ENCODE measurements at places on chromosomes 3 and 15.

DNA sequence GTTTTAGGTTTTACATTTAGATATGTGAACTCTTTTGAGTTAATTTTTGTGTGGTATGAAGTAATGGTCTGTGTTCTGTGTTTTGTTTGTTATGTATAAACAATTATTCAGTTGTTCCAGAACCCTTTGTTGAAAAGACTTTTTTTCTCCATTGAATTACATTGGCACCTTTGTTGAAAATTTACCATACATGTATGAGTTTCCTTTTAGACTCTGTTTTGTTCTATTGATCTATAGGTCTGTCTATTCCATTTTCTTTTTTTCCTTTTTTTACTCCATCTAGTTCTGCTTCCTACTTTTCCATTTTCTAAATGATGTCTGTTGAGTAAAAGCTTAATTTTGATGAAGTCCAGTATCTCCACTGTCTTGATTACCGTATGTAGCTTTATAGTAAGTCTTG is 31.4 kb downstream of the ARIH2 start:
- DNase-seq = no peak

DNA sequence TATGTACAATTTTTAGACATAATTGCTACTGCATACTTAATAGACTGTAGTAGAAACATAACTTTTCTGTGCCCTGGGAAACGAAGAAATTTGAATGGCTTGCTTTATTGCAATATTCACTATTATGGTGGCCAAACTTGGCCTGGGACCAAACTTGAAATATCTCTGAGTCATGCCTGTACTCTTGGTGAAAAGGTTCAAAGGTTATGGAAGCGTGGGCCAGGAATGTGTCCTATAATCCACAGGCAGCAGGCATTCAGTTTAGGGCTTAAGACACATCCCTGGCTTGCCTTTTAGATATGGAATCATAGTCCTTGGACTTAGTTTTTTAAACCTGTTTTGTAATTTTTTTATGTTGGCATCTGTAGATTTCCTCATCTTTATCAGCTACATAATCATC is 124.3 kb downstream of the LRIG1 start:
- DNase-seq = peak; percentile 49

- no peak for DNase-seq
Observed at GRCh38 chr3:32592011-32592410, 21.4 kb upstream of the DYNC1LI1 start.

DNA sequence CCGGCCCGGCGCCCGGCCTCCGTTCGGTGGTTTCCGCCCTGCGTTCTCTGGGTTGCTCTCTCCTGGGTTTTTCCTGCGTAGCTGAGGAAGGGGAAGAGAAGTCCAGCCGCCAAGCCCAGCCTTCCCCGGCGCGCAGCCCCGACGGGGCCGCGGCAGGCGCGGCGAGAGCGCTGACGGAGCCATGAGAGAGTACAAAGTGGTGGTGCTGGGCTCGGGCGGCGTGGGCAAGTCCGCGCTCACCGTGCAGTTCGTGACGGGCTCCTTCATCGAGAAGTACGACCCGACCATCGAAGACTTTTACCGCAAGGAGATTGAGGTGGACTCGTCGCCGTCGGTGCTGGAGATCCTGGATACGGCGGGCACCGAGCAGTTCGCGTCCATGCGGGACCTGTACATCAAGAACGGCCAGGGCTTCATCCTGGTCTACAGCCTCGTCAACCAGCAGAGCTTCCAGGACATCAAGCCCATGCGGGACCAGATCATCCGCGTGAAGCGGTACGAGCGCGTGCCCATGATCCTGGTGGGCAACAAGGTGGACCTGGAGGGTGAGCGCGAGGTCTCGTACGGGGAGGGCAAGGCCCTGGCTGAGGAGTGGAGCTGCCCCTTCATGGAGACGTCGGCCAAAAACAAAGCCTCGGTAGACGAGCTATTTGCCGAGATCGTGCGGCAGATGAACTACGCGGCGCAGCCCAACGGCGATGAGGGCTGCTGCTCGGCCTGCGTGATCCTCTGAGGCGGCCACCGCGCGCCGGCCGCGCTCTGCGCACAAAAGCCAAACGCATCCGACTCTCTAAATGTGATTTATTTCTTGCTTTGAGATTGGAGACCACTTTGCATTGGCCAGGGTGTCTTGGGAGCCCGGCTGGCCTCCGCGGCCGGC is 727 bp downstream of the RAP2B start:
- no peak for DNase-seq

GRCh38 chr3:99681512-99681911 is 43.1 kb downstream of the COL8A1 start:
- no peak for DNase-seq

GRCh38 chr3:175294793-175295192 is 435.7 kb downstream of the NAALADL2 start:
- no peak for DNase-seq

DNA sequence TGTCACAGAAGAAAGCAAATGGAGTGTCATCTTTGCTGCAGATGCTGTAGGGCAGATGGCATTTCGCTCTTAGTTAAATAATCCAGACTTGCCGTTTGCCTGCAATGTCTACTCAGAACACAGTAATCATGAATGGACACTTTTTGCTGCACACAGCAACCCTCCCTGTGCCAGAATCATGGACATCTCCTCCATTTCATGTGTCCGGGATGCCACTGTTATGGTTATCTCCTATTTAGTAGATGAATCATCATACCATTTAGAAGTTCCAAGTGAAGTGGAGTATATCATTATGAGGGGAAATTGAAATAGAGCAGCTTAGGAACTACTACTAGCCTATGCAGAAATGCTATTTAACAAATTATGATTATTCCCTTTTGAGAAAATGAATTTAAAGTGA is 118.5 kb downstream of the DUT start:
- DNase-seq = no peak

- no peak for DNase-seq
Observed at GRCh38 chr3:126026761-126027160, 57.2 kb downstream of the SLC41A3 start.

- DNase-seq = no peak
Observed at GRCh38 chr3:197375001-197375441, 76.6 kb upstream of the DLG1 start.

DNA sequence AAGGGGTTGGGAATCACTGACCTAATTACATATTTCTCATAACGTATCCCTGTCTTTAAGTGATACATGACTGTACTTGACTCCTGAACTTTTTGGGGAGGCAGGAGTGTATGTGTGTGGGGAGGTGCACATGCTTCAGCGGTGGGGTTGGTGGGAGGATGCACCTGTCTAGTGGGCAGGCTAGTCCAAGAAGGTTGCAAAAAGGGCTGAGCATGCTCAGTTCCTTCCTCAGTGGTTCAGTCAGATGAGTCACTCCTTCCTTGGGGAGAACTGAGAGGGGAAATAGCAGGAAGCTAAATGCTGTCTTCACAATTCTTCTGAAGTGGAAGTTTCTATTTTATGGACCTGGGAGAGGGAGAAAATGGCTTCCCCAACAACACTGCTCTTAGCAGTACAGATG is 24.6 kb upstream of the AP4E1 start:
- peak; percentile 78 for DNase-seq

DNA sequence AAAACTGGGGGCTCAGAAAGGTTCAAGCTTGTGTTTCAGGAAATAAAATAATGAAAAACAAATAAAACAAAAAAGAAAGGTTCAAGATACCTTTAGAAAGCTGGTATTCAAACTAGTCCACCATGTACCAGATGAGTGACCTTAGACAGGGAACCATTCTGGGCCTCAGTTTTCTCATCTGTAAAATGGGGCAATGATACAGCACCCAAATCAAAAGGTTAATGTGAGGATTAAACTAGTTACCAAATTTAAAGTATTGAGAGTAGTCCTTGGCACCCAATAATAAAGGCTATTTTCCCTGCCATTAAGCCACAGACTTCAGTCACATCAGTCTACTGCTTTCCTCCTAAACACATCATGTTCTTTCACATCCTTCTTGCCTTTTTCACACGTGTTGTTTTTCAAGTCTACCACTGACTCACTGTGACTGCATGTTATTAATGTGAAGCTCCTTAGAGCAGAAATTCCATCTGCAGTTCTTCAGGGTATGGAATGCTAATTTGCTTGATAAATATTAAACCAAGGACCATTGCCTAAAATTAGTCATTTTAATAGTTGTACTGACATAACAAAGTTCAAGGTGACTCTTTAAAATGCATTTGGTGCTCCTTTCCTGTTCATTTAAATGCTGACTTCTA is 19.9 kb downstream of the TAMM41 start:
- no peak for DNase-seq

GRCh38 chr15:38512901-38513300 is 51.7 kb downstream of the RASGRP1 start:
- no peak for DNase-seq

- DNase-seq = no peak
Observed at GRCh38 chr3:61199843-61200242, 51.4 kb downstream of the FHIT start.

- DNase-seq = no peak
Observed at GRCh38 chr3:147423537-147423797, 14.3 kb downstream of the ZIC1 start.

DNA sequence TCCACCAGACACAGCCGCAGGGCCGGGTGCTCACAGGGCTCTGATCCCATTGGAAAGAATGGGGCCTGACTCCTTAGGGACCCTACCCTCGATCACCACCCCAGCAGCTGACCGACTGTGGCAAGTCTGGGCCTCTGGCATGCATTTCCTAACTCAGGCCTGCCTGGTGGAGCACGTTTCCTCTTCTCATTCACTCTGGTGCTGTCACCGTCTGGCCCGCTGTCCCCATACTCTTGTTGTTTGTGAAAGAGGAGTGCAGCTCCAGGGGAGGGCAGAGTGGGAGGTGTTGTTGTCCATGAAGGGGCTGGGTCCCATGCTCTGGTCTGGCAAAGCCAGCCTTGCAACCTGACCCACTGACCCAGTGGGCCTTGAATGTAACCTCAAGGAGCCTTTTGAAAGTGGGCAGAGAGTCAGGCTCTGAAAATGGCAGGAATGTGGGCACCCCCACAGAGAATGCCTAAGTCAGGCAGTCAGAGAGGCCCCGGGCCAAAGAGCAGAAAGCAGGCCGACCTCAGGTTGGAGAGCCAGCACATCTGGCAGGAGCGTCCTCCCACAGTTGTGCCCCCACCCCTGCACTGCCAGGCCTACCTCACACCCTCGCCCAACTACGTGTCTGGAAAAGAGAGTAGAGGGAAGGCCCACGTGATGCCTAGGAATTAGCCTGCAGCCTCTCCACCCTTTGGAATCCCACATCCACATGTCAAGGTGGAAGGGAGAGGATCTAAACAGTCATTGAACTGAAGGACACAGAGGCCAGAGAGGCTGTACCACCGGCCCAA is 10.9 kb downstream of the SEMA7A start:
- no peak for DNase-seq

- no peak for DNase-seq
Observed at GRCh38 chr15:64749999-64750657, 25.3 kb downstream of the RBPMS2 start.

DNA sequence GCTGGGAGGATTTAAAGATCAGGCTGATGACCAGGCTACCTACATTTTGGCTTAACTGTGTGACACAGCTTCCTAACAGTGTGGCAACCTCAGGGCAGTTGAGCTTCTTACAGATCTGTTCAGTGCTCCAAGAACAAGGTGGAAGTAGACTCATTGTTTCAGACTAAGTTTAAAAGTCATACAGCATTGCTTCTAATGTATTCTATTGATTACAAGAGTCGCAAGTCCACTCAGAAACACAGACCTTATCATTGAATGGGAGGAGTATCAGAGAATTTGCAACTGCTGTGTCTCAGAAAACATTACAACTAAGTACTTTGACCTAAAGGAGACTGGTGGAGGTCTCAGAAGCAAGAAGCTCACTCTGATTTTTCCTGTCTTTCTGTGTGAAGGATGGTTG is 579.5 kb upstream of the TGFBR2 start:
- no peak for DNase-seq

DNA sequence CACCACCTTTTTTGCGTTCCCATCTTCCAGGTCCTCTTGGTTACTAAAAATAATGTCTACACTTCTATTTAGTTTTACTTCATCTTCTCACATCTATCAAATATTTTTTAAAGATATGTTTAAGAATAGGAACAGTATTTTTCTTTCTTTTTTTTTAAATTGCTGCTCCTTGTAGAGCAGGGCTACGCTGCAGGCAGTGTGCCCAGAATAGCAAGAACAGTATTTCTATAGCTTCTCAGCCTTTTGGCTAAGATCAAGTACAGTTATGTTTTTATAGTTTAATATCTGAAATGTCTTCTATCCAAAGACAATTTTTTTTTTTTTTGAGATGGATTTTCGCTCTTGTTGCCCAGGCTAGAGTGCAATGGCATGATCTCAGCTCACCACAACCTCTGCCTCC is 73.0 kb downstream of the MYO9A start:
- DNase-seq = no peak

- DNase-seq = no peak
Observed at GRCh38 chr3:102123590-102124190, 274.4 kb downstream of the NFKBIZ start.

DNA sequence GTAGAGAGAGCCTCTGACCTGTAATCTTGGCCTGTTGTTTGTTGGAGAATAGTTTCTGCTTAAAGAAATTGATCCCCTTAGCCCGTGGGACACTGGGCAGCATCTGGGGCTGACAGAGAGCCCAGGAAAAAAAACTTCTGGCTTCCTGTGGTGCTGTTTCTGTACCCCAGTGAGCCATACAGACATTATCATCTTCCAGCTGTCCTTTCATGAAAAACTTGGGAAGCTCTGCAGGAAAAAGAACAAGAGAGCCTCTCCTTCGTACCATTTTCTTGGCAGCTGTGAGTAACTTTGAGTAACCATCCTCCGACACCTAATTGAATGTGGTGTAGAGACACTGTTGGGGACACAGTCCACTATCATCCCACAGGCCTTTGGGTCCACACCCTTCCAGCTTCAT is 333.0 kb downstream of the SHQ1 start:
- DNase-seq = no peak

DNA sequence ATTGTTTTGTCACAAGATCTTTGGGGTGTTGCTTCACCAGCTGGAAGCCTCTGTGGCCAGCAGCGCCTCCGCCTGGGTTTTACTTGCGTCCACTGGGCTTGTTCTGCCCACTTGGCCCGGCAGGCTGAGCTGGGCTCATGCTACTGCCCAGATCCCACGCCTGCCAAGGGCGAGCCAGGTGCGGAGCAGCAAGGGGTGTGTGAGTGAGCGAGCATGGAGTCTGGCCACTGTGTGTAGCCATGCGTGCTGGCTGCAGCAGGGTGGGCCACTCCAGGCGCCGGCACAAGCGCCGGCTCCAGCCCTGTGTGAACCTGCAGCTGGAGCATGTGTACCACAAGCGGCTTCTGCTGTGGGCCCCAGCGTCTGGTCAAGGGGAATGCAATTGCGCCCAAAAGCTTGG is 416.5 kb upstream of the RGMA start:
- DNase-seq = no peak

- DNase-seq = no peak
Observed at GRCh38 chr3:136819731-136820679, 1.1 kb downstream of the SLC35G2 start.

- no peak for DNase-seq
Observed at GRCh38 chr3:13501958-13502790, 22.1 kb downstream of the HDAC11 start.

- DNase-seq = no peak
Observed at GRCh38 chr3:194880940-194881925, 195.6 kb downstream of the FAM43A start.
